Naive thymus-derived CD8-positive, alpha-beta T cell (primary cell): ENCODE measurements at places on chromosomes 11 and 22. TPM values are rescaled to one million over a fixed set of nuclear protein-coding genes. Genes with fewer than 3 reads are reported as not detected.

DNA sequence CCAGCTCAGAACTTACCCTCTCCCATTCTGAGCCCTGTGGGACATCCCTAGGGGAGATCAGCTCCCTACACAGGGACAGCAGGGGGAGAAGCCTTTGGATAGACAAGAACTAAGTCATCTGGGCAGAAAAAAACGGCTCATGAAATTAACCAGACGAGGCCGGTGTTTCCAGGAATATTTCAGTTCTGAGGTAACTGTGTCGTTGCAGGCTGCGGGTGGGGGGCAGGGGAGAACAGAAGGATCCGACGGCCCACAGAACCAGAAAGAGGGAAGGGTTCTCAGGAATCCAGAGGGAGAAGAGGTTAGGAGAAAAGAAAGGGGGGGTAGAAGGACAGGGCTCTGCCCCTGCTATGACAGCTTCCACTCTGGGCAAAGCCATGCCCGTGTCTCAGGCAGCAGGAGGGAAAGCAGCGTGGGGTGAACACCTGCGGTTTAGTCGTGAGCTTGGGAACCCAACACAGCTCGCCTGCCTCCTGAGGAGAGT lies 3.6 kb downstream of the CLCF1 start:
- H3K27ac ChIP-seq = peak overlapping the region; percentile 47
- H3K4me1 ChIP-seq = peaks cover 63% of the 10 kb centered on the region
- no peak overlapping the region for H3K4me3 ChIP-seq
- H3K36me3 ChIP-seq = no peaks in the 10 kb centered on the region

- peak overlapping the region; percentile 89 for H3K27ac ChIP-seq
- H3K4me3 ChIP-seq = peak overlapping the region; percentile 45
- no peaks in the 10 kb centered on the region for H3K36me3 ChIP-seq
- H3K4me1 ChIP-seq = peaks cover 11% of the 10 kb centered on the region
- no peak for DNase-seq
Measured at GRCh38 chr11:76664578-76665061, 5.9 kb downstream of the LRRC32 start.

DNA sequence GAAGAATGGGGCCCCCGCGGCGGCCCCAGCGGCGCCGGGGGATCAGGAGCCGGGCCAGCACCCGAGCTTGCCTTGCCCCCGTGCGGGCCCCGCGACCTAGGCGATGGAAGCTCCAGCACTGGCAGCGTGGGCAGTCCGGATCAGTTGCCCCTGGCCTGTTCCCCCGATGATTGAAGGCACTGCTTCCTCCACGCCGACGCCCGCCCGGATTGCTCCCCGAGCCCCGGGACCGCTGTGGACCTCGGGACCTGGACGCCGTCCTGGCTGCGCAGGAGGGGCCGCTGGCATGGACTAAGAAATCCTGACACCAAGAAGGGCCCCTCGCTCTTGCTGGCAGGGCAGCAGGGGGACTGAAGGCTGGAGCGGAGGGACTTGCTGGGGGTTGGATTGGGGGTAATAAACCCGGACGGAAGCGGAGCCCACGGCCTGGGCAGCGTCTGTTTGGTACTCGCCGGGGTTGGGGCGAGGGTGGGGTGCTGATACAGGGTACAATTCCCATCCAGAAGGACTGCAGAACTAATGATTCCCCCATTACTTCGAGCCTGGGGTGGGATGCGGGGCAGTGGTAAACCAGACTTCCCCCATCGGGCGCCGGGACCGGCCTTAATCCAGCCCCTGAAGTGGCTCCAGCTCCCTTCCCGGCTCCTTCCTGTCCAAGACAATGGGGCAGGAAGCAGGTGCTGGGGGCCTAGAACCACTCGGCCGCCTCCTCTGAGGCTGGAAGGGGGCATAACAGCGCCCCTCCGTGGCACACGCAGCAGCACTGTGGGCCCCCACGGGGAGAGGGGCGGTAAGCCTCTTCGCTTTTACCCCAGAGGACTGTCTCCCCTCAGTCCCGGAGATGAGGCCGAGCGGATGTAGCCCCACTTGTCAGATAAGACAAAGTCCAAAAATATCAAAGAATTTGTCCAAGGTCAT lies 1.0 kb downstream of the CCDC85B start:
- H3K4me3 ChIP-seq = peak overlapping the region; percentile 89
- DNase-seq = no peak
- H3K36me3 ChIP-seq = peaks cover 3% of the 10 kb centered on the region
- peaks cover 34% of the 10 kb centered on the region for H3K4me1 ChIP-seq
- H3K27me3 ChIP-seq = no peaks in the 10 kb centered on the region

- peaks cover 10% of the 10 kb centered on the region for H3K27me3 ChIP-seq
- no peaks in the 10 kb centered on the region for H3K36me3 ChIP-seq
- DNase-seq = no peak
- H3K4me3 ChIP-seq = no peak overlapping the region
- H3K4me1 ChIP-seq = no peaks in the 10 kb centered on the region
- H3K27ac ChIP-seq = no peak overlapping the region
Measured at GRCh38 chr11:22677153-22677903, 10.9 kb downstream of the GAS2 start.

DNA sequence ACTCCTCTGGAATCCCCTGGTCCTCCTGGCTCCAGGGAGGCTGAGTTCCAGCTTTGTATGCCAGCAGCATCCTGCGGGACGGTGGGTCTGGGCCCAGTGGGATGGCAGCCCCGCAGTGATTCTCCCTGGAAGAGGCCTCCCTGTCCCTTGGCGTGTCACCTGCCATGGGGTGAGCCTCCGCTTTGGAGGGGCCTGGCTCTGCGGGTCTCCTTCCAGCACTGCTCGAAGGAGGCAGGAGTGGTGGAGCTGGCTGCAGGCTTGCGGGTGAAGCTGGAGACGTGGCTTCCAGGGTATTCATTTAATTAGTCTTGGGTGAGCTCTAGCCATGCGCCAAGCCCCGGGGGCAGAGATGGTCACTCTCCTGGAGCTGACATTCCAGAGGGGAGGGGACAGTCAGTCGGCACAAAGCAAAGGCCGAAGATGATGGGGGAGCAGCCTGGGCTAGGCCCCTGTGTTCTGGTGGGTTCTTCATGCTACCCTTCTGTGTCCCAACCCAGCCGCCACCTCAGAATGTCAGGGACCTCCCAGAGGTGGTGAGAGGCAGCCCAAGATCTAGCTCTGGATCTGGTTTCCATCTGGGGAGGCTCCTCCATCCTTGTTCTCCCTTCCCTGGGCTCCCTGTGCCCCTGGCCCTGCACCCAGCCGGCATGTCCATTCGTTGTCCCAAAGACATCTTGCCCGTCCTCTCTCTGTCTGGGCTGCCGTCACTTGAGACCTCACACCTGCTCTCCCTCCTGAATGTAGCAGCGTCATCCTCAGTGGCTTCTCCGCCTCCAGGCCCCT lies 1332.5 kb downstream of the BRD1 start:
- peaks cover 5% of the 10 kb centered on the region for H3K4me1 ChIP-seq
- no peaks in the 10 kb centered on the region for H3K36me3 ChIP-seq
- no peak overlapping the region for H3K27ac ChIP-seq
- no peak overlapping the region for H3K4me3 ChIP-seq
- H3K27me3 ChIP-seq = peaks cover 62% of the 10 kb centered on the region
- DNase-seq = no peak

DNA sequence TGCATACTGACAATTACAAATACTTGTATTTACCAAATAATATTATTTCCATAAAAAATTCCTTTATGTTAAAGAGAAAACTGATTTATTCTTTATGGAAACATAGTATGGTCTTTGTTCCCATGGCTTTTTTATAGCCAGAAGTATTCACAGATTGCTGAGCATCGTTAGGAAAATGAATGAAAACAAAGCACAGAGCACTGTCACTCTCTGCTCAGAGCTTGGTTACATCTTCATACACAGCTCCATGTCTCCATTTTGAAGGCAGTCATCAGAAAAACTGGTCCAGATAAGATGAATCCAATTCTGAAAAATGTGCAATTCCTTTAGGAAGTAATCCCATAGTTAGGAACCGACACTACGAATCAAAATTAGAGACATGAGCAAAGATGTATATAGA lies 9.0 kb upstream of the SLC6A5 start:
- no peak for DNase-seq
- no peak overlapping the region for H3K27ac ChIP-seq
- no peak overlapping the region for H3K4me3 ChIP-seq
- H3K36me3 ChIP-seq = no peaks in the 10 kb centered on the region
- peaks cover 34% of the 10 kb centered on the region for H3K27me3 ChIP-seq

DNA sequence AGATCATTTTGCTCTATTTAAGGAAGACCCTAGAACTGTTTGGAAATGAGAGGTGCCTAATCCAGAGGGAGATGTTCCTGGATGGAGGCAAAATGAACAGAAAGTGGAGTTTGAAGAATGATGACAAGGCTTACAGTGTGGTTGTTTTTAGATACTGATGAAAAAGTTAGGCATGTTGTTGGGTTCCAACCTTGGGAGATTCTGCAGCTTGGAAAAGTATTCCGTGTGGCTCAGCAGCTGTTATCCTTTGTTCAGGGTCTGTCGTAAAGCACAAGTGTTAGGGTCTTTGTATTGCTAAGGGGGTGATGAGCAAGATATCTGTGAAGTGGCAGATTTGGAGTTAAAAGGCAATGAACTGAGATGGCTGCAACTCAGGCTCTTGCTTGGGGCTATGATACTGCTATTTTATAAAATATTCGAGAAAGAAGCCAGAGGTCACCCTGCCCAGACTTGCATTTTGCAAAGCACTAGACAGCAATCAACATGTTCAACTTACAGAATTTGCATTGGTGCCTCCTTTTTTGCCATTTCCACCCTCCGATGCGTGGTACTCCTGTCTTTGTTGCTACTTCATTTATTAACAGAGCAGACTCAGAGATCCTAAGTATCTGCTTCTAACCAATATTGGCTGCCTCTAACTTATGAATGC lies 45.3 kb upstream of the POGLUT3 start:
- DNase-seq = no peak
- H3K4me3 ChIP-seq = no peak overlapping the region
- no peaks in the 10 kb centered on the region for H3K27me3 ChIP-seq
- H3K4me1 ChIP-seq = peaks cover under 1% of the 10 kb centered on the region
- no peaks in the 10 kb centered on the region for H3K36me3 ChIP-seq

DNA sequence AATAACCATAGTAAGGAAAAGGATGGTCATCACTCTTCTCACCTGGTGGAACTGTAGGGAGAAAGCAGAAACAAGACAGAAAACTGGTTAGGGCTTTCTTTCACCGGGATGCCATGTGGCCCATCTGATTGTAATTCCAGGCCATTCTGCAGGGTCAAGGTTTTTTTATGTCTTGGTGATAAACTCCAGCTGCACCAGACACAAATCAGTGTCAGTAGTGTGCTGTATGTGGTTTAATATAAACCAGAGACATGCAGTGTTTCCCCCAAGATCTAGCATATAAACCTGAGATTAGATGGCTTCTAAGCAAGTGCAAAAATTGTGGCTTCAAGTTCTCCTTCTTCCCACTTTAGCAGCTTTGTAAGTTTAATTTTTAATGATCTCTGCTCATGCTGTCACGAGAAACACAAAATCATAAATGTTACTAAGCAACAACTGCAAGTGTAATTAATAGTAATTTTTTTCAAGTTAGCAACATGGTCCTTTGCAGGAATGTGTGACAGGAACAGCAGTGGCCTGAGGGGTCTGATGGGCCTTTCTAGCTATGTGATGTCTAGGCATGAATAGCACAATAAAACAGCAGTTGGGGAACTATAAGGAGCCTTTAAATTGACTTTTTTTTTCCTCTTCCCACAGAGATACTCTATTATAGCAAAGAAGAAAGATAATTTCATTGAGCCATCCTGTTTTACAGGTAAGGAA lies 41.6 kb downstream of the BDNF start:
- H3K4me3 ChIP-seq = no peak overlapping the region
- H3K4me1 ChIP-seq = no peaks in the 10 kb centered on the region
- H3K27ac ChIP-seq = no peak overlapping the region
- H3K36me3 ChIP-seq = peaks cover 49% of the 10 kb centered on the region

DNA sequence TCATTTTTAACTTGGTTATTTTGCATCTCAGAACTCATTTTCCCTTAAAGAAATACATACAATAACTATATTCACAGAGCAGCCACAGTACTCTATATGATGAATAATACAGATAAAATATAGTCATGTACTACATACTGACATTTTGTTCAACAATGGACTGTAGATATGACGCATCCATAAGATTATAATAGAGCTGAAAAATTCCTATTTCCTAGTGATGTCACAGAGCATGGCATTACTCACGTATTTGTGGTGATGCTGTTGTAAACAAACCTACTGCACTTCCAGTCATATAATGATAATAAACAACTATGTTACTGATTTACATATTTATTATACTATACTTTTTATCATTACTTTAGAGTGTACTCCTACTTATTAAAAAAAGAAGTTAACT lies 38.7 kb downstream of the NARS2 start:
- no peak for DNase-seq
- H3K4me3 ChIP-seq = no peak overlapping the region
- no peak overlapping the region for H3K27ac ChIP-seq
- peaks cover 4% of the 10 kb centered on the region for H3K4me1 ChIP-seq

GRCh38 chr22:40671369-40671768 lies 7.9 kb upstream of the MCHR1 start:
- DNase-seq = no peak
- peaks cover 7% of the 10 kb centered on the region for H3K4me1 ChIP-seq
- H3K27ac ChIP-seq = no peak overlapping the region

GRCh38 chr22:45535290-45535689 lies 32.6 kb downstream of the FBLN1 start:
- H3K36me3 ChIP-seq = no peaks in the 10 kb centered on the region
- H3K4me3 ChIP-seq = no peak overlapping the region
- H3K4me1 ChIP-seq = no peaks in the 10 kb centered on the region

DNA sequence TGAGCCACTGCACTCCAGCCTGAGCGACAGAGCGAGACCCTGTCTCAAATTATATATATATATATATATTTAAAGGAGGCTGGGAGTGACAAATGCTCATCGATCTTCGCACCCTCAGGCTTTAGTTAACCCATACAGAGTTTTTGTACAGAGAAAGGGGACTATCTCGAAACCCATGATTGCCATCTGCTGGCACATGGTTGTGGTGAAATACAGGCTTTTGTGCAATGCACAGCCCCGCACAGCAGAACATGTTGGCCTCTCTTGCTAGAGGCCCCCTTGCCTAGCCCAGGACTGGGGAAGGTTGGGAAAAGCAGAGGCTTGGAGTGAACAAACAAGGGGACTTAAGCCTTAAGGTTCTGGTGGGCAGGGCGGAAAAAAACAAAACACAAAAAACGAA lies 3.6 kb downstream of the MYBPC3 start:
- DNase-seq = no peak
- no peaks in the 10 kb centered on the region for H3K27me3 ChIP-seq
- H3K27ac ChIP-seq = no peak overlapping the region
- no peaks in the 10 kb centered on the region for H3K4me1 ChIP-seq

- no peak overlapping the region for H3K27ac ChIP-seq
- H3K4me1 ChIP-seq = no peaks in the 10 kb centered on the region
- DNase-seq = no peak
- no peaks in the 10 kb centered on the region for H3K36me3 ChIP-seq
- no peak overlapping the region for H3K4me3 ChIP-seq
Measured at GRCh38 chr11:8219257-8220021, 44.2 kb downstream of the LMO1 start.

GRCh38 chr22:39958009-39958711 lies 2.0 kb upstream of the TMA7B start:
- peak overlapping the region; percentile 41 for H3K4me3 ChIP-seq
- DNase-seq = no peak
- H3K27me3 ChIP-seq = no peaks in the 10 kb centered on the region

Gene LSP1
- total RNA-seq = 295 TPM

Gene A4GALT
- not detected for total RNA-seq

Gene OR5B21
- 1.1 TPM for total RNA-seq

Gene CYB5R2
- total RNA-seq = not detected

Gene OR2AT4
- not detected for total RNA-seq

Gene KIRREL3
- total RNA-seq = not detected

Gene PDGFB
- total RNA-seq = 7.4 TPM
